ENCODE measurements at places on chromosomes 5 and 9.

DNA sequence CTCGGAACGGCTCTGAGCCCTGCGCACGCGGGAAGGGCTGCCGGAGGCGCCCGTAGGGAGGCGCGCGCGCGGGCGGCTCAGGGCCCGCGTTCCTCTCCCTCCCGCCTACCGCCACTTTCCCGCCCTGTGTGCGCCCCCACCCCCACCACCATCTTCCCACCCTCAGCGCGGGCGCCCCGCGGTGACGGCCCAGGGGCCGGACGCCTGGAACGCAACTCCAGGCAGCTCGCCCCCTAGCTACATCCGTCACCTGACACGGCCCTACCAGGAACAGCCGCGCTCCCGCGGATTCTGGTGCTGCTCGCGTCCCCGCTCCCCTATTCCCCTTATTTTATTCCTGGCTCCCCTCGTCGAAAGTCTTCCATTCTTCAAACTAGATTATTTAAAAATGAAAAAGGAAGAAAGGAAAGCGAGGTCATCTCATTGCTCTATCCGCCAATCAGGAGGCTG is at the start of gene CDKN2B-AS1:
TSS of gene CDKN2B-AS1 (plus strand) at position 236 of the 450 bp plus-strand sequence.
- DNase-seq, result no peak

- no peak for DNase-seq
These were observed 93.8 kb downstream of the OXCT1 start for GRCh38 chr5:41776435-41776834.

DNA sequence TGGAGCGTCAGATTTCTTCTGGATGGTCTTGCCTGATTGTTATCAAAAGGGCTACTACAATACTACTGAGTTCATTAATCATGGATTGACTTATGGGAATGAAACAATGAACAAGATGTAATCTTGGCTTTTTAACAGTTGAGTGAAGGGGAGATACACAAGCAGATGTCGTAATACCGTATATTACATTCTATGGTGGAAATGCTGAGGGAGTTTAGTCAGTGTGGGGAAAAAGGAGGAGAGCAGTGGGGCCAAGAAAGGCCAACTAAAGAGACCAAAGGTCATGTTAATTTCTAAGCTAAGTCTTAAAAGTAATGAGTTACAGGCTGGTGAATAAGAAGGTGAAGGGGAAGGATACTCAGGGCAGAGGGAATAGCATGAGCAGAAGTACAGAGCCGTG is 29.0 kb upstream of the PSAT1 start:
- no peak for DNase-seq

GRCh38 chr5:132807163-132807838 is 5.8 kb upstream of the SOWAHA start:
- DNase-seq, result no peak

DNA sequence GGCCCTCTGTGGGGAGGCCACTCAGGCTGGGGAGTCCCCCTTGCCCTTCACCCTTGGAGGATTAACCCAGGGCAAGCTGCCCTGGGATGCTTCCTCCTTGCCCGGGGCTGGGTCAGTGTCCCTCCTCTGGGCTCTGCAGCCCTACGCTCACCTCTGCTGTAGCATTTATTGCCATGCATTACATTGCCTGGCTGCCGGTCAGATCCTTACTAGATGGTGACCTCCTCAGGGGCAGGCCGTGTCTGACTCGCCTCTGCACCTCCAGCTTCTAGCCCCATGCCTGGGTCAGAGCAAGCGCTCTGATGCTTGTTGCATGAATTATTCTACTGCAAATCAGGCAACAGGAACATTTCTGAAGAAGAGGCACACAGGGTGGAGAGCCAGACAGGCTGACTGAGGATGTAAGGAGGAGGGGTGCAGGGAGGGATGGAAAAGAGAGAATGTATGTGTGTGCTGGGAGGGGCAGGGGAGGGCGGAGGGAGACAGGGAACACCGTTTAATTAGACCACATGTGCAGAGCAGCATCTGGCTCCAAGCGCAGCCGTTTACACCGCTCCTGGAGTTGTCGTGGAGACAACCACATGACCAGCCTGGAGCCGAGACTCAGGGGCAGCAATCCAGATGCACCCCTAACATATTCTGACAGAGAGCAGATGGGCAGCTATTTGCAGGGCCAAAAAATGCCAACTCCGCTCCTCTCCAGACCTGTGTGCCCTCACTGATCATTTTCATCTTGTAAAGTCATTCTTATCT is 117.0 kb downstream of the CRB2 start:
- no peak for DNase-seq

DNA sequence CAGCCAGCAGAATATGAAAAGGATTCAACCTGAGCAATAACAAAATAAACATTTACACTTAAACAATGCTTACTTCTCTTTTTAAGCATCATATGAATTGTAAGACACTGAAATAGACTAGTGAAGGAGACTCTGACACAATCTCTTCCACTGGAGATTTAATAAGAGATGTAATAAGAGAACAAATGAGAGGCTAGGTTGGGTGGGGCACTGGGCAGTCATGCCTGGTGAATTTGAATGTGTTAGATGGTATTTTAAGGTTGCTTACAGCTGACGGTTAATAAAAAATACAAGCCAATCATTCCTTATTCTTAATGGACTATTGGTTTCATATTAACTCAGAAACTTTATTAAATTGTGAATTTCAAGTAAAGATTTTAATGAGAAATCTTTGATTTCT is 105.9 kb upstream of the TARS1 start:
- DNase-seq, result no peak

DNA sequence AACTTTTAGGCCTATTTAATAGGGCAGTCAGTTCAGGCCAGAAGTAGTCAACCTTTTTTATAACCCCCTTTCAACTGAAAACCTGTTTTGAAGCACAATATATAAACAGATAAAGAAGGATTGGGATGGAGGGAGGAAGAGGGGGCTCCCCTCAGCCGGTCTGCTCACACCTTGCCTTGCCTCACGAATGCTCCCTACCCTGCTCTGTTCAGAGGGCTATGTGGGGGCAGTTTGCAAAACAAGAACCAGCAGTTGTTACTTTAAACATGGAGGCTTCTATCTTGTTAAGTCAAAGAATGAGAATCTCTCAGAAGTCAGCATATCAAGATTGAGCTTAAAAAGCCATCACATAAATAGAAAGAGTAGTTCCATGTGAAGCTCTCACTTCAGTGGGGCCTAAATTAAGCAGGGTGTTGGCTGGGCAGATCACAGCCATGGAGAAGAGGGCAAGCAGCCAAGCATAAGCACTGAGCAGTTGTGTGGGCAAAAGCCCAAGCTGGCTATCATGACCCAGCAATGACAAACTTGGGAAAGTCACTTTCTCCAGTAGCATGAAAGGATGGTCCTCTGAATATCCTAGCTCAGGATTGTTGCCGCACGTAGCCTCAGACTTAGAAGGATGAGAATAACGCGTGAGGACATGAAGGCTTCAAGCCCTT is 70.6 kb downstream of the ALDH1A1 start:
- no peak for DNase-seq

DNA sequence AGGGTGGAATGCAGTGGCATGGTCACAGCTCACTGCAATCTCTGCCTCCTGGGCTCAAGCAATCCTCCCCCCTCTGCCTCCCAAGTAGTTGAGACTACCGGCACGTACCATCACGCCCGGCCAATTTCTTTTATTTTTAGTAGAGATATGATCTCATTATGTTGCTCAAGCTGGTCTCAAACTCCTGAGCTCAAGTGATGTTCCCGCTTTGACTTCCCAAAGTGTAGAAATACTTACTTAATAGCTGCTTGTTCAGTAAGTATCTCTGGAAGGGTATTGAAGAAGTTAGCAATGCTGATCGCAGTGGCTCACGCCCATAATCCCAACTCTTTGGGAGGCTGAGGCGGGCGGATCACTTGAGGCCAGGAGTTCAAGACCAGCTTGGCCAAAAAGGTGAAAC is 35.7 kb upstream of the PLIN2 start:
- no peak for DNase-seq

GRCh38 chr5:25573691-25574090 is 928.9 kb upstream of the CDH10 start:
- no peak for DNase-seq

GRCh38 chr5:158465086-158465972 is 606.4 kb upstream of the CLINT1 start:
- no peak for DNase-seq

- DNase-seq, result no peak
These were observed 10.7 kb upstream of the OR5C1 start for GRCh38 chr9:122777935-122778627.

- no peak for DNase-seq
These were observed 65.4 kb downstream of the CDC42SE2 start for GRCh38 chr5:131329286-131329560.

GRCh38 chr9:107367727-107368502 is 84.8 kb downstream of the RAD23B start:
- DNase-seq, result no peak

DNA sequence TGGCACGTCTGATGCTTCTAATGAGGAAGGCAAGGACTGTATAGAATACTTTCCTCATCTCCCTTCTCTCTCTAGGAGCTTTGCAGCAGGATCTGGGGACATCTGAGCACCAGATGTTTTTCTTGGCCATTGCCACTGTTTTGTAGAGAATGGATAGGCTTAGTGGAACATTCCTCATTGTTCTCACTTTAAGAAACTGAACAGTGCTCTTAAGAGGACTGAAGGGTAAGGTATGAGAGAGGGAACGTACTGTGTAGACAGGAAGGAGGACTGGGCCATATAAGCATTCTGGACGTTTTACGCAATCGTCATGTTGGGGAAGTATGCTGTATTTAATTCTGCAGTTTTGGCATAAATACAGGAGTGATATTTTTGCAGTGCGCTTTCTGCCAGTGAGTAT is 70.6 kb downstream of the SMARCA2 start:
- no peak for DNase-seq

DNA sequence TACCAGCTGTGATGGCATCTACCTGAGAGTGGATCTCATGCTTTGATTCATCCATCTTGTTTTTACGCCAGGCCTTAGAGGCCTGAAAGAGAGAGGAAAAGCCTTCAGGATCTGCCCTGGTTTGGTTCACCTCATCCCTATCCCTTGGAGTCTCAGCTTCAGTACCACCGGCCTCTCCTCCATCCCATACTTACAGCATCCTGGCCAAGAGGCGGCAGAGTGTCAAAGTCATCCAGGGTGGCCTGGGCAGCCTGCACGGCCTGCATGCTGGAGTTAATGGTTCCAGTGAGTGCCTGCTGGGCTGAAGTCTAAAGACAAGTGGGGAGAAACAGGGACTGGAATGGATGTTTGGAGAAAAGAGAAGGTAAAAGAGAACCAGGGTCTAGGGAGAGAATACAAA is 12.4 kb downstream of the TLN1 start:
- DNase-seq, result no peak

- no peak for DNase-seq
These were observed 2.3 kb downstream of the NMRK1 start for GRCh38 chr9:75085640-75086039.

GRCh38 chr5:121399879-121400278 is 451.8 kb upstream of the FTMT start:
- DNase-seq, result no peak

DNA sequence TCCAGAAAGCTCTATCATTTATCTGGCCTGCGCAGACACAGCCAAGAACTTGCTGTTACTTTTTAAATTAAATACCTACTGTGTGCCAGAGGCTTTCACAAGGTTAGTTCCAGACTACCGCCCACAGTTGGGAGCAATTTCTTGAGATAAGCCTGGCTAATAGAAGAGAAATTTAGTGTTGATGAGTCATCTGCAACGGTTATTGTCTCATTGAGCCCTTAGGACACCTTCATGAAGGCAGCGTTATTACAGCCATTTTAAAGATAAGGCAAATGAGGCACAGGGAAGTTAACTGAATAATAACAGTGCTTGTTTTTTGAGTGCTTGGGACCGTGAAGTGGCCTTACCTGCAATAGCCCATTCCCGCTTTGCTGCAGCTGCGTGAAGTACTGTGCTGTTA is 292.9 kb upstream of the MSX2 start:
- no peak for DNase-seq

GRCh38 chr5:76487821-76488220 is 84.7 kb downstream of the IQGAP2 start:
- DNase-seq, result no peak

- no peak for DNase-seq
These were observed 1.2 kb upstream of the SQSTM1 start for GRCh38 chr5:179819296-179820126.

DNA sequence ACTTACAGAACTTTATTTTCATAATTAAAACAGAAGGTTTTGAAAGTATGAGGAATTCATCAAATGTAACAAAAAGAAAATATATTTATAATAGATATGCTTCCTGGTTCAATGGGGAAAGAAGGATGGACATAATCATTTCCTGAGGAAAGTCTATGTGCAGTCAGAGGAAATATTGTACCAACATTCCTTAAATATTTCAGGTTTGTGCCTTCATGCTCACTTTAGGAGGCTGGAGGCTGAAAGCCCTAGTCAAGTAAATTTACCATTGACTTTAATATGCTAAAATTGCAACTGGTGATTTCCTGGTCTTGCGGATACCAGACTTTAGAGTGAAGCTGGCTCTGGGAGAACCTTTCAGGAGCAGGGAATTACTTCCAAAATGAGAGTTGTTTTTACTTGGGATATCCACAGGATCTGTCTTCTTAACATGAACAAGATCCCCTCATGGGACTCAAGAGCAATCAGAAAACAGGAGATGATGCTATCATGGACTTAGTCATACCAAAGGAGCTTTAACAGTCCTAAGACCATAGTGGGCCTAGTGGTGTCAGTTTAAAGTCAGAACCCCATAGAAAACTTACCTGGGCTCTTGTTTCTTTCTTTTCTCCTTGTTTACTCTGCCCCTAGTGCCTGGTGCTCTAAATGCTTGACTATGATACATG is 762.8 kb upstream of the GRAMD2B start:
- no peak for DNase-seq

- no peak for DNase-seq
These were observed 15.8 kb upstream of the SPOUT1 start for GRCh38 chr9:128845186-128845931.

DNA sequence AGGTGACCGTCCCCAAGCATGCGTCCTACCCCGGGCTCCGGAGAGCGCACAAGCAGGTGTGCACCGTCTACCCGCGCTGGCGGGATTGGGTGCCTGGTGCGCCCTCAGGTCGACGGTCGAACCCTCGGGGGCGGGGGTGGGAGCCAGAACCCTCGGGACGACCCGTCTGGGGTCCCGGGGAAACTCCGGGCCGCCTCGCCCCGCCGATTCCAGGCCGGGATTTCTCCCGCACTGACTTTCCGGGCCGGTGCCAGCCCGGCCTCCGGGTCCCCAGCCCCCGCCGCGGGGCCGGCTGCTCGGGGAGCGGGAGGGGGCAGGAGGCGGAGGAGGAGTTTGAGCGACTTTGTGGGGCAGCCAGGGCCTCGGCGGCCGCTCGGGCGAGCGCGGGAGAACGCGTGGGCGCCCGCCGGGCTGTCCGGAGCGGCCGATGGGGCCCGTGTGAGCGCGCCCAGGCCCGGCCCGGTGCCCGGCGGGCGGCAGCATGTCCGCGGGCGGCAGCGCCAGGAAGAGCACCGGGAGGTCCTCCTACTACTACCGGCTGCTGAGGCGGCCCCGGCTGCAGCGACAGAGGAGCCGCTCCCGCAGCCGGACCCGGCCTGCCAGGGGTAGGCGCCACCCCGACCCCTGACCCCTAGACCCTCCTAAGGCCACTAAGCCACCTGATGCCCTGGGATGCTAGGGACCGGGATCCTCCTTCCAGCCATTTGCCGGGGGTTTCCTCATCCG is at the start of gene DAB2IP:
TSS of gene DAB2IP (plus strand) at position 340 of the 726 bp plus-strand sequence. CDS start at position 482, 142 bp downstream.
- no peak for DNase-seq

Measured in stimulated activated CD8-positive, alpha-beta memory T cell treated with anti-CD3 and anti-CD28 coated beads, Interleukin-12 subunit alpha, Interleukin-12 subunit beta, amount 100 ng/mL, for 4 hours (primary cell).